ENCODE measurements at places on chromosomes 13 and 19. TPM values are rescaled to one million over a fixed set of nuclear protein-coding genes. Genes with fewer than 3 reads are reported as not detected.

DNA sequence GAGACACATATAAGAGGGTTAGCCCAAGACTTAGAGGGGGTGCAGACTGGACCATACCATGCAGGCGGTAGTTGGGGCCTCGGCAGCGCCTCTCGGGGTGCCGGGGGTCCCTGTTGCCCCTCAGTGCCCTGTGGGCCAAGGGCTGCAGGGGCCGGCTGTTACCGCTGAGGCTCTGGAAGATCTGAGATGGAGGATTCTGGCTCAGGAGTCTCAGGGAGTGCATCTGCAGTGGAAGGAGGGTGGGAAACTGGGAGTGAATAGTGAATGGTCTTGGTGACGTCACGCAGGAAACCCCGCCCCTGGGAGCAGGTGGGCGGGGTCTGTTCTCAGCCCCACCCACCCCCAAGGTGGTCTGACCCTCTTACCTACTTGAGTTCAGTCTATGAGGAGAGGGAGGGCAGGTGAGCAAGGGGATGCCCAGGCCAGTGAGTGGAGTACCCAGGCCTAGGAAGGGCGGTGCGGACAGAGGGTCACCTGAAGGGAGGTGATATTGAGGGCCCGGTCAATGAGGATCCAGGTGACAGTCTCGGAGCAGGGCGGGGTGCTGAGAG is 1.7 kb upstream of the DBP start:
- H3K4me3 ChIP-seq, result no peak overlapping the region
- DNase-seq, result no peak
- peak overlapping the region; percentile 93 for H3K27ac ChIP-seq
- peaks cover 8% of the 10 kb centered on the region for H3K4me1 ChIP-seq

- H3K4me1 ChIP-seq, result no peaks in the 10 kb centered on the region
- no peaks in the 10 kb centered on the region for H3K27me3 ChIP-seq
- H3K27ac ChIP-seq, result no peak overlapping the region
- H3K4me3 ChIP-seq, result no peak overlapping the region
Observed at GRCh38 chr19:5547881-5548280, 19.9 kb downstream of the TINCR start.

DNA sequence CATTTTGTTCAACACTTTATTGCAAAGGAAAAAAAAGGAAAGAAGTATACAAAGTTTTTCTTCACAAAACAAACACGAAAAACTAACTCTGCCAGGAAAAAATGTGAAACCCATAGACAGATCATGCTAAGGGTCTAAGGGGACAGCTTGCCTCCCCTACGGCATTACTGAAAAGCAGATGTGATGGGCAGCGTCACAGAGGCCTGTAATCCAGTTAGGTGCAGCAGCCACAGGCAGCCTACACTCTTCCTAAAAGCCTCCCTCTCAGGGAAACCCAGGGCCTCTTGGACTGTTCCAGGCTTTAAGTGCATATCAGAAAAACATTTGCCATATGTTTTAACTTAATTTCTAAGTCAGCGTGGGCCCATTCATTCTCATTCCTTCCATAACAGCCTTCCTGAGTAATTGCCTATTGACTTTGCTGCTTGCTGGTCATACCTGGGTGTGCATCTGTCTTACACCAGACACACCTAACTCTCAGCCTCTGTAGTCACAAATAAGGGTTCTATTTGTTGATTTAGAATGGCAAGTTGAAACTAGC is 135.7 kb upstream of the SERP2 start:
- H3K27me3 ChIP-seq, result no peaks in the 10 kb centered on the region
- H3K36me3 ChIP-seq, result no peaks in the 10 kb centered on the region
- H3K4me1 ChIP-seq, result peaks cover 12% of the 10 kb centered on the region
- peak overlapping the region; percentile 81 for H3K27ac ChIP-seq
- DNase-seq, result peak; percentile 37

DNA sequence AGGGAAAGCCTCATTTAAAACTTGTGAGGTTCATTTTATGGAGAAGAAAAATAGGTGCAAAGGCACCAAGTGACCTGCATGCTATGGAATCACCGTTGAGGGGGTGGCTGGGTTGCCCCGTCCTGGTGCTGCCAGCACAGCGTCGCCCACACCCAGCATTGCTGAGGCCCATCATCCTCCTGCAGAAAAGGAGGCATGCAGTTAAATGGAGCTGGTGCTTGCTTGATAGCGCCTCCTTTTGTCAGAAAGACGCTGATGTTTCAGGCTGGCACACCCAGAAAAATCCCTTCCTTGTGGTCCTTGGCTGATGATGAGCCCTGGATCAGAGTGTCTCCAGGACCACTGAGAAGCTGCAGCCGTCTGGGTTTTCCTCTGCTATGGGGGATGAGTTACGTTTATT is 36.9 kb downstream of the DHRS12 start:
- H3K4me1 ChIP-seq, result peaks cover 25% of the 10 kb centered on the region
- no peak for DNase-seq
- no peaks in the 10 kb centered on the region for H3K36me3 ChIP-seq
- no peak overlapping the region for H3K27ac ChIP-seq
- no peak overlapping the region for H3K4me3 ChIP-seq
- H3K27me3 ChIP-seq, result no peaks in the 10 kb centered on the region

GRCh38 chr19:50173127-50173526 is 10.0 kb upstream of the IZUMO2 start:
- no peaks in the 10 kb centered on the region for H3K4me1 ChIP-seq
- H3K36me3 ChIP-seq, result no peaks in the 10 kb centered on the region
- no peak for DNase-seq
- no peaks in the 10 kb centered on the region for H3K27me3 ChIP-seq

- peaks cover 8% of the 10 kb centered on the region for H3K4me1 ChIP-seq
- peak overlapping the region; percentile 93 for H3K4me3 ChIP-seq
- H3K27ac ChIP-seq, result peak overlapping the region; percentile 6
- DNase-seq, result peak; percentile 39
- peaks cover under 1% of the 10 kb centered on the region for H3K36me3 ChIP-seq
Observed at GRCh38 chr13:72726726-72727416, 558 bp downstream of the MZT1 start.

DNA sequence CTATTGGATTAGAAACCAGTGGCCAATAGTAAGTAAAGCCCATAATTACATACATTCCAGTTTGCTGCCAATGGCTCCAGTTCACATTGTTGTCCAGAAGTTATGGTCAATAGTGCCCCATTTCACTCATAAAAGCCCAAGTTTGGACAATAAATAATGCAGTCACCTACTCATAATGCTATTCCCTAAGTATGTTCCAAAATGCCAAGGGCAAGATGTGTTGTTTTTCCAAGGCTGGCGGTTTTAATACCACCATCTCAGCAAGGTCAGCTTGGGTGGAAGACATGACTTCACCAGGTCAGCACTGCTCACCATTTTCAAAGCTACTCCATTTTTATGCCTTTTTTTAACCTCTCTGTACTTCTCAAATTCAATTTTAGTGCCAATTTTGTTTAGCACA is 32.7 kb downstream of the KCTD12 start:
- H3K27me3 ChIP-seq, result no peaks in the 10 kb centered on the region
- H3K27ac ChIP-seq, result no peak overlapping the region
- no peak overlapping the region for H3K4me3 ChIP-seq
- DNase-seq, result no peak
- H3K4me1 ChIP-seq, result no peaks in the 10 kb centered on the region

DNA sequence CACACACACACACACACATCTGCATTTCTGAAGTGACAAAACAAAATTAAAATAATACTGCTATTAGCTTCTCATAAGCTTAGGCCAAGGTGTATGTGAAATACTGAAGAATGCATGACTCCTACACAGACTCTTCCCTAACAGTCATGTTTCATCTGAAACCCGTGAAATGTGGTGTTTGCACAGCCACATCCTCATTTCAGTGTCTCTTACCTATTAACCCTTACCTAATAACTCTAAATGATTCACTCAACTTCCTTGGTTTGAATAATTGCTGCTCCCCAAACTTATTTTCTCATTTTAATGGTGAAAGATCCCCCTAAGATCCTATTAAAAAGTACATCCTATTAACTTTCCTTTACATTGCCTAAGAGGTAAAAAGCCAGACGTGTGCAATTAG is 117.6 kb downstream of the MIPEP start:
- peaks cover 39% of the 10 kb centered on the region for H3K4me1 ChIP-seq
- DNase-seq, result no peak
- no peak overlapping the region for H3K4me3 ChIP-seq
- H3K27ac ChIP-seq, result no peak overlapping the region

DNA sequence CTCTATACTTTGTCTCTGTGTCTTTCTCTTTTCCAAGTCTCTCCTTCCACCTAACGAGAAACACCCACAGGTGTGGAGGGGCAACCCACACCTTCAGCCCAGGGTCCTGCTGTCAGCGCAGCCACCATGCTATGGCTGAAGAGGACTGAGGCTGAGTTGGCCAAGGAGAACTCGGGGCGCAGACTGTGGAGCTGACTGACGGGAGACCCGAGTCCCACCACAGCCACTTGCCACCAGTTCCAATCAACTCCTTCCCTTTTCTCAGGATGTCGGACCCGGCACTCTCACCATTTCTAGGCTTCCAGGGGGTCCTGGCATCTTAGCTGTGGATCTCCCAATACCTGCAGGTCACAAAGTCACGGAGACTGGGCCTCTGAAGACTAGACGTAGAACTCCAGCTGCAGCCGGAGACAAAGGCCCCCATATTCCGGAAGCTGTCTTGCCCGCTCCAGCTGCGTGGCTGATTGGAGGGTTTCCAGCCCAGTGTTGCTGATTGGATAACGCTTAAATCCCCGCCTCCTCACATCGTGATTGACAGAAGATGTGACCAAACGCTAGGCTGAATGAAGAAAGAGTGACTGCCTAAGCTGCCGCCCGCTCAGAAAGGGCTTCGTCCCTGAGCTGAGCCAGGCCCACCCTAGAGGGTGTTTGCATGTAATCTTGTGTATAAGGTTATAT is 63.6 kb downstream of the ZNF429 start:
- H3K36me3 ChIP-seq, result no peaks in the 10 kb centered on the region
- H3K27me3 ChIP-seq, result no peaks in the 10 kb centered on the region
- H3K4me3 ChIP-seq, result peak overlapping the region; percentile 55
- peak overlapping the region; percentile 83 for H3K27ac ChIP-seq

DNA sequence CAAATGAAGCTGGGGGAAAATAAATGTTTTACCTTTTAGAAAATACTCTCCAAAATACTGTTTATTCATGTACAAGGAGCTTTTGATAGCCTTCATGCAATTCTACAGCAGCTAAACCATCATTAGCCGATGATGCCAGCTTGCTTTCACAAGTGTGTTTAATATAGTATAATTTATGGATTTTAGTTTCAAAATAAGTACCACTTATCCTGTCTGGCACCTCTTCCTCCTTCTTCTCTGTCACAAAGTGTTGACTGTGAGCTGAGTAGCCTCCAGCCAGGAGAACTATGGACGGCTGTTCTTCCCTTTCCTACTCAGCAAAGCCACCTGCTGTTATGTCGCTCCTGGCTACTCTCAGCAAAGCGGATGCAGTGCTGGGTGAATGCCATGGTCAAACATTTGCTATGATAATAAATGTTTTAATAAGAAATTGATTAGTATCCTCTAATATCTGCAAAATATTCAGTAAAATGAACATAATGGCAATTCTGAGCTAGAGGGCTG is 238.2 kb downstream of the LIG4 start:
- H3K4me1 ChIP-seq, result no peaks in the 10 kb centered on the region
- H3K27ac ChIP-seq, result no peak overlapping the region
- no peak for DNase-seq
- no peaks in the 10 kb centered on the region for H3K27me3 ChIP-seq
- no peaks in the 10 kb centered on the region for H3K36me3 ChIP-seq

GRCh38 chr19:15829306-15829698 is 13.8 kb upstream of the OR10H1 start:
- H3K27ac ChIP-seq, result no peak overlapping the region
- H3K27me3 ChIP-seq, result no peaks in the 10 kb centered on the region
- no peak for DNase-seq
- H3K4me1 ChIP-seq, result no peaks in the 10 kb centered on the region
- H3K4me3 ChIP-seq, result no peak overlapping the region

- H3K4me1 ChIP-seq, result no peaks in the 10 kb centered on the region
- H3K27me3 ChIP-seq, result no peaks in the 10 kb centered on the region
- no peak for DNase-seq
Observed at GRCh38 chr13:42247883-42248282, 24.1 kb upstream of the AKAP11 start.

DNA sequence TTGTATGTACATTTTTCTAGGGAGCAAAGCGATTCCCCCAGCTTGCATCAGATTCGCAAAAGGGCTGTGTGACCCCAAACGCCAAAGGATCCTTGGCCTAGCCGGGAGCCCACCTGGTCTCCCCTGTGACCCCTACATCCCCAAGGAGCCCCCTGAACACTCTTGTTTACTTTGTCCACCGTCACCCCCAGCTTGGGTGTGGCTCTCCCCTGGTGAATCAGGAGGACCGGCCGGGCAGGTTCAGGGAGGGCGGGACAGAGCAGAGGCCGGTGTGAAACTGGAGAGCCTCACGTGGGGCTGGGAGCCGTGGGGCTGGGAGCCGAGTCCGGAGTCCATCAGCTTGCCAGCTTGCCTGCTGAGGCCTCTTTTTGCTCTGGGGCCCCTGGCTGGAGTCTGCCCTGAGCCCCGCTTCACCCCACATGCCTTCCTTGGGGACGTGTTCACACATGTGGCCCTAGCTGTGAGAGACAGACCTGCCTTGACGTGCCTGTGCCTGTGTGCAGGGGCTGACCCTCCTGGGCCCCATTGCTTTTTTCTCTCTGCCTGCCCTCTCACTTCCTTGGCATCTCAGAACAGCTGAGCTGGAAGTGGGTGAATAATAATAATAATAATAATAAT is 2.0 kb downstream of the ITPKC start:
- H3K27ac ChIP-seq, result peak overlapping the region; percentile 93
- H3K4me3 ChIP-seq, result peak overlapping the region; percentile 79
- H3K36me3 ChIP-seq, result no peaks in the 10 kb centered on the region

- DNase-seq, result peak; percentile 56
- H3K27me3 ChIP-seq, result no peaks in the 10 kb centered on the region
- H3K4me1 ChIP-seq, result no peaks in the 10 kb centered on the region
- H3K4me3 ChIP-seq, result peak overlapping the region; percentile 83
Observed at GRCh38 chr19:8209462-8210378, 550 bp downstream of the CERS4 start.

- no peaks in the 10 kb centered on the region for H3K36me3 ChIP-seq
- no peak overlapping the region for H3K4me3 ChIP-seq
- H3K4me1 ChIP-seq, result no peaks in the 10 kb centered on the region
Observed at GRCh38 chr13:106680796-106681472, 113.0 kb upstream of the ARGLU1 start.

DNA sequence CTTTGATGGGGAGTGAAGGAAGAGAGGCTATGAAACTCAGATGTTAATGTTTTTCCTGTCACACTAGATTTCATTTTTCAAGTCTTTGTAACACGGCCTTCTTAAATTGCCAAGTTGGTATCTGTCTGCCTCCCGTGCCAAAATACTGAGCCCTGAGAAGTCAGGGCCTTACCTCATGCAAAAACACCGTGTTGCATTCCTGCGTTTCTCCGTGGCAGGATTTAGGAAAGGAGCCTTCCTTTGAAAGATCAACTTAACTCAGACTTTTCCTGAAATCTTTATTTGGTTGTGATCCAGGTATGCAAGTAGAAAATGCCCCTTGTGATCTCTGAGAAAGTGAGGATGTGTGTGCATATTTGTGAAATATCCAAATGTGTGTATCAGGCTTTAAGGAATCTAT is 1291.0 kb upstream of the SLC10A2 start:
- no peak overlapping the region for H3K27ac ChIP-seq
- DNase-seq, result no peak
- H3K4me3 ChIP-seq, result no peak overlapping the region
- no peaks in the 10 kb centered on the region for H3K27me3 ChIP-seq
- no peaks in the 10 kb centered on the region for H3K4me1 ChIP-seq

LYPD5 gene
- 8.1 TPM for total RNA-seq

OVOL3 gene
- not detected for total RNA-seq

COL4A1 gene
- total RNA-seq, result 326 TPM

ANGPTL4 gene
- total RNA-seq, result 4.4 TPM

ADGRL1 gene
- 35.9 TPM for total RNA-seq

NLRP5 gene
- not detected for total RNA-seq

ZIM2 gene
- 0.12 TPM for total RNA-seq

ZNF418 gene
- total RNA-seq, result 20.8 TPM

TRAPPC5 gene
- total RNA-seq, result 108 TPM

KIR3DL2 gene
- 0.09 TPM for total RNA-seq

SHISA7 gene
- total RNA-seq, result 0.14 TPM

PRODH2 gene
- total RNA-seq, result not detected

All from lung (tissue), 17 donors.